ENCODE measurements at places on chromosomes 4 and X. TPM values are rescaled to one million over a fixed set of nuclear protein-coding genes. Genes with fewer than 3 reads are reported as not detected.

SLC9A7 gene
- total RNA-seq: 16.9 TPM

TMEM35A gene
- total RNA-seq: not detected

CORIN gene
- total RNA-seq: 0.34 TPM

VCX3A gene
- total RNA-seq: not detected

CCNA2 gene
- total RNA-seq: 102 TPM

POU4F2 gene
- not detected for total RNA-seq
